ENCODE measurements at places on chromosomes 3 and 15. TPM values are rescaled to one million over a fixed set of nuclear protein-coding genes. Genes with fewer than 3 reads are reported as not detected.

- no peak for DNase-seq
Observed at GRCh38 chr3:87837076-87837475, 221.7 kb downstream of the CGGBP1 start.

- DNase-seq: no peak
Observed at GRCh38 chr3:52240059-52240885, 1.3 kb upstream of the TWF2 start.

DNA sequence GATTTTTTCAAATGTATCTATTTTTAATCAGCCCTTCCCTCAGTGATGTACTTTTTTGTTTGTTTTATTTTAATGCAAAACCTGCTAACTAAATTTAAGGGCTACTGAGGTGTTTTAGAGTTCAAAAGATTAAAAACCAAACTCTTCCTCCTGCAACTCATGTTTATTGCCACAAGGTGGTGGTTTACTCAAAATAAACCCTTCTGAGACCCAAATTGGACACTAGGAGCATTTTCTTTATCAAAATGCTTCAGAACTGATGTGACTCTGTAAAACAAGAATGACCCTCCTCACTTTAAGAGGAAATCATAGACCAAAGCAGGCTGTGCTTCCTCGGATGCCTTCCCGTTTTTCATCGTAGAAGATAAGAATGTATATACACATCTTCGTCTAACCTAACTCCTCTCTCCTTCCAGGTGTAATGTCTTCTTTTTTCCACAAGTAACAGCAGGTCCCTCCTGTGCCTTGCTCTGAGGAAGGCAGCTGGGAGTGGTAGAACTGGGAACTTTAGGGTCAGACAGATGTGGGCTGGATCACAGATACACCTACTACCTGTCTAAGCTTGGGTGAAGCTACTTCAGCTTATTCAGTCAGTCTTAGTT lies 2.9 kb upstream of the NME9 start:
- no peak for DNase-seq

DNA sequence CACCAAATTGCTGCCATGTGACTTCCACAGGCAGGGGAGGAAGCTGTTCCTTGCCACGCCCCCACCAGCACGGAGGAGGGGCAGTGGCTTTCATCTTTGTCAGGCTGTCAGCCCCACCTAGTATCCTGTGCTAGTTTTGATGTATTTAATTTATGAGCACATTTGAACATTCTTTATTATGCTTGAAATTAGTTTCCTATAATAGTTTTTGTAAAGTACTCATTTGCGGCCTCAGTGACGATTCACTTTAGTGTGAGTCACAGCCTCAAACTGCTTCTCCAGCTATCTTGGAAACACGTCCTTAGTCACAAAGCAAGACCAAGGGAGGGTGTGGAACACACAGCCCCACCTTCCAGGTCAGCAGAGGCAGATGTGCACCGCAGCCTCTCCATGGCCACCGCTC lies 239.9 kb upstream of the ATP10A start:
- no peak for DNase-seq

DNA sequence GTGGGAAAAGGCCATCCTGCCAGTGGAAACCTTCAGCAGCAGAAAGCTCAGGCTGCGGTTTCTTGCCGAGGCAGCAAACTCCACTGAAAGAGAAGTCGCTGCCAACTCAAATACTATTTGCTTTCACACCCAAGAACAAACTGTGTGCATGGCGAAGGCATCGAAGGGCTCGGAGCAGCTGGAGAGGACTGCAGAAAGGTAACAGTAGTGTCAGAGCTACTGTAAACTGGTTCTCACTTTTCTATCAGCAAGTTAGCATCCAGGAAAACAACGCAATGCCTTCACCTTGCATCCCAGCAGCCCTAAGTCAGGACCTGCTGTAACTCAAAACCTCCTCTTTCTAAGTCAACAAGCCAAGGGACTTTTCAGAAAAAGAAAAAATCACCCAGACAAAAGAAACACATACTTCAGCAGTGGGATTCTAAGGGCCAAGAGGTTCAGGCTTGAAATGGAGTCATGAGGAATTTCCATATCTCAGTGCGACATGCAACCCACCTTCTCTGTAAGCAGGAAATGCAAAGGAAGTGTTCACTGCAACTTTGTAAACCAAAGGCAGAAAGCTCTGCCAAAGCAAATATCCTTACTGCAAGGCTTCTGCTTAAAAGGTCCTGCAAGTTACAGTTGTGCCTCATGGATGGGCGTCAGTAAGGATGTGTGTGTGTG lies 193.5 kb downstream of the FOXP1 start:
- peak; percentile 94 for DNase-seq

DNA sequence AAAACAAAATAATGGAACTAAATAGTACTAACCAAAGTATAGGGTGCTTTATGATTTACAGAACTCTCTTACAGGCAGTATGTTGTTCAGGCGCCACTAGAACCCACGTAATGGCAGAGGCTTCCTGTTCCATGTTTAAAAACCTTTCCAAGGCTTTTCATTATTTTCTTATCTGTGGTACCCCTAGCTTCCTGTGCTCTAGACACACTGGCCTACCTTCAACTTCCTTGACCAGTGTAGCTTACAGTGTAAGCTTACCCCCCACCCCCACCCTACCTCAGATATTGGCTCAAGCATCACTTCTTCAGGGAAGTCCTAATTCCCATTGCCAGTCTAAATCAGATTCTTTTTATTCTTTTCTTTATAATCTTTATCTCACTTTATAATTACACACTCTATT lies 2.9 kb downstream of the NR2C2 start:
- DNase-seq: no peak

- no peak for DNase-seq
Observed at GRCh38 chr3:194203482-194204041, 67.6 kb downstream of the HES1 start.

MYRIP gene
- total RNA-seq: 2.3 TPM

CDHR4 gene
- total RNA-seq: not detected
